ENCODE measurements at places on chromosomes 11 and 22.

DNA sequence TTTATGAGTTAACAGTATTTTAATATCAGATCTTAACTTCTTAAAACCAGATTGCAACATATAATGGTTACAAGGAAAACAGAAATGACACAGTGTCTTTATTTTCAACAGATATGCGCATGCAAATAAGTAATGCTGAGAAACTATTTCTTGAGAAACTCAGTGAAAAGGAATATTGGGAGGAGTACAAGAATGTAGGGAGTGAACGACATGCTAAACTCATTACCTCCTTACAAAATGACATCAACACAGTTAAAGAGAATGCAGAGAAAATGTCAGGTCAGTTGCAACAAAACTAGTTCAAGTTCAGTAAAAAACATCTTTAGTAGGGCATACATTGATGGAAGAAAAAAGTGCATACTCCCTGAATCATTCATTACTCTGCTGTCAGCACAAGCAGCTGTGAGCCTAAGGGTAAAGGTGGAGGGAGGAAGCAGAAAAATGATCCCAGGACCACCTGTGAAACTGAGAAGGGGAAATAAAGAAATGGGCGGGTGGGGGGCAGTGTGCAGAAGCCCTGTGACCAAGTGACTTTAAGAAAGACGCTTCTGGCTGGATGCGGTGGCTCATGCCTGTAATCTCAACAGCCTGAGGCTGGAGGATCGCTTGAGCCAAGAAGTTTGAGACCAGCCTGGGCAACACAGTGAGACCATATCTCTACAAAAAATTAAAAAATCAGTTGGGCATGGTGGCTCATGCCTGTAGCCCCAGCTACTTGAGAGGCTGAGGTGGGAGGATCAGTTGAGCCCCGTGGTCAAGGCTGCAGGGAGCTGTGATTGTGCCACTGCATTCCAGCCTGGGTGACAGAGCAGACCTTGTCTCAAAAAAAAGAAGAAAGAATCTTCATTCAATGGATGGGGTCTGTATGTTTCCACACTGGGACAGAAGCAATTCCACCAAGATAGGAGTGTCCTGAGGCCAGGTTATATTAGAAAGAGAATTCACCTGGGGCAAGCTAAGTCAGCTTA lies 31.2 kb downstream of the CCDC83 start:
- DNase-seq = no peak

- DNase-seq = no peak
Measured at GRCh38 chr11:95711162-95711944, 78.2 kb downstream of the FAM76B start.

GRCh38 chr11:615504-616319 lies at the start of gene IRF7:
Gene IRF7, minus strand, starts transcription at chr11:615950. Its CDS starts 586 bp downstream, at chr11:615364.
- peak; percentile 89 for DNase-seq

- no peak for DNase-seq
Measured at GRCh38 chr11:85472953-85473352, 154.2 kb downstream of the DLG2 start.

DNA sequence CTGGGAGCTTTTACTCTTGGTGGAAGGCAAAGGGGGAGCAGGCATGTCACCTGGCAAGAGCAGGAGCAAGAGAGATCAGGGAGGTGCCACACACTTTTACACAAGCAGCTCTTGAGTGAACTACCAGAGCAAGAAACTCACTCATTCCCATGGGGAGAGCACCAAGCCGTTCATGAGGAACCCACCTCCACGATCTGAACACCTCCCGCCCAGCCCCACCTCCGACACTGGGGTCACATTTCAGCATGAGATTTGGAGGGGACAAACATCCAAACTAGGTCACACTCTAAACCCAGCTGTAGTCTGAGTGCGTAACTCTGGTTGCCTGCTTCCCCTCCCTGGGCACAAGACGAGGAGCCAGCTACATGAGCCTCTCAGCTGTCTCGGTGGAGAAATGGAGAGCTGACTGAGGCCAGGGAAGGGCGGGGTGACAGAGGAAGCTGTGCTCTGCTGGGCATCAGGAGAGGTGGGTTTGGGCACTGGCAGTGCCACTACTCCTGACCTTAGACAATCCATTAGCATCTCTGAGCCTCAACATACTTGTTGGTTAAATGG lies 134.6 kb downstream of the PKNOX2 start:
- no peak for DNase-seq

DNA sequence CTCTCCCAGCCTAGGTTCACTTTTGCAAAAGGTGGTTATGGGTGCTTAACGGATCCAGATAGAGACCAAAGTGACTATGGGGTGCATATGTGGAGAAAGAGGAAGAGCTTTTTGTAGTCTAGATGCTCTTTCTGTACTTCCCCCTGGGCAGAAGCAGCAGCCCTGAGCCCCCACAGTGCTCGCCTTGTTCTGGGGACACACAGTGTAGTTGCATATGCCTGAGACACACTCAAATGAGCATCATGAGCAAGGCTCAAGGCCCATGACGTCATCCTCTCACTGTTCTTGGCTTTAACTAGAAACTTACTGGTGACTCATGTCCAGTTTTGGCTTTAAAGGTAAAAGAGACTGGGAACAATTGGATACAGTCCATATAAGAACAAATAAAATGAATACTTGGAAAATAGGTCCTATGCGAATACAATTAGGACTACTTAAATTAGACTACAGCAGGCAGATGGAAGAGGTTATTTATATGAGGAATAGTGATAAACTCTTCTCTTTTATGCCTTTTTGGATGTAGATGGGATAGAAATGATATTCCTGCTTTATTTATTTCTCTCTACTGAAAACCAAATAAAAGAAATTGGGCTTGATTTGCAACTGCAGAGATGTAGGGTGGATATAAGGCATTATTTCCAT lies 20.1 kb upstream of the PEX26 start:
- DNase-seq = peak; percentile 85

- DNase-seq = no peak
Measured at GRCh38 chr22:29693671-29694070, 26.1 kb upstream of the CABP7 start.
